ENCODE measurements at places on chromosomes 16 and 17. TPM values are rescaled to one million over a fixed set of nuclear protein-coding genes. Genes with fewer than 3 reads are reported as not detected.

FOXJ1 gene
- not detected for polyA plus RNA-seq

RNF167 gene
- polyA plus RNA-seq = 52.4 TPM

ARSG gene
- polyA plus RNA-seq = 10.4 TPM

PLK1 gene
- polyA plus RNA-seq = not detected

CTRB2 gene
- not detected for polyA plus RNA-seq

VMO1 gene
- not detected for polyA plus RNA-seq

CCL4L2 gene
- not detected for polyA plus RNA-seq

CCL15 gene
- polyA plus RNA-seq = not detected

DRC7 gene
- polyA plus RNA-seq = not detected

ITPRIPL2 gene
- polyA plus RNA-seq = 0.47 TPM

GDPD3 gene
- 0.25 TPM for polyA plus RNA-seq

PIMREG gene
- polyA plus RNA-seq = not detected

OR3A3 gene
- not detected for polyA plus RNA-seq

RNF43 gene
- polyA plus RNA-seq = not detected

RGS9 gene
- 2.7 TPM for polyA plus RNA-seq

ZSCAN32 gene
- 11.9 TPM for polyA plus RNA-seq

ZPBP2 gene
- polyA plus RNA-seq = not detected

KIFC3 gene
- polyA plus RNA-seq = not detected

NOB1 gene
- 28.0 TPM for polyA plus RNA-seq

ITGAD gene
- polyA plus RNA-seq = not detected
